ENCODE measurements at places on chromosomes 3 and 15. TPM values are rescaled to one million over a fixed set of nuclear protein-coding genes. Genes with fewer than 3 reads are reported as not detected.

GRCh38 chr3:132268956-132269355 lies 48.3 kb upstream of the ACP3 start:
- H3K27ac ChIP-seq = no peak overlapping the region
- H3K27me3 ChIP-seq = no peaks in the 10 kb centered on the region
- no peaks in the 10 kb centered on the region for H3K36me3 ChIP-seq
- no peaks in the 10 kb centered on the region for H3K4me1 ChIP-seq
- no peak overlapping the region for H3K4me3 ChIP-seq

- H3K4me3 ChIP-seq = no peak overlapping the region
- H3K27ac ChIP-seq = no peak overlapping the region
- H3K36me3 ChIP-seq = no peaks in the 10 kb centered on the region
- H3K27me3 ChIP-seq = no peaks in the 10 kb centered on the region
- DNase-seq = no peak
Measured at GRCh38 chr15:47824147-47824546, 106.8 kb downstream of the SEMA6D start.

DNA sequence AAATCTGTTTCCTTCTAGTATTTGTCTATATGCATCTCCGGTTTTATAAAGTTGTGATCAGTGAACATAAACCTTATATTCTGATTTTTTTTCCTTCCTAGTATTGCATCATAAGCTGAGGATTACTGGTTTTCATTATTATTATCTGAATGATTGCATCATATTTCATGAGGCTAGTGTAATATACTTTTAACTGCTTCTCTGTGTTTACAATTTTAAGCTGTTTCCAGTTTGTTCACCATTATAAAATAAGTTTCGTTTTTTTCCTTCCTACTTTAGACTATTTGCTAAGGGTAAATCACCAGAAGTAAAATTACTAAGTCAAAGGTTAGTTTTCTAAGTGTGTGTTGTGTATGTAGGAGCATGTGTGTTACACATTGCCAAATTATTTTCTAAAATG lies 20.2 kb downstream of the SEMA6D start:
- H3K27ac ChIP-seq = no peak overlapping the region
- peaks cover 41% of the 10 kb centered on the region for H3K4me1 ChIP-seq
- no peak overlapping the region for H3K4me3 ChIP-seq
- no peaks in the 10 kb centered on the region for H3K27me3 ChIP-seq
- no peak for DNase-seq

- no peak overlapping the region for H3K27ac ChIP-seq
- no peak for DNase-seq
- H3K4me1 ChIP-seq = no peaks in the 10 kb centered on the region
Measured at GRCh38 chr3:122235147-122235546, 51.7 kb downstream of the CASR start.

GRCh38 chr15:89149501-89150101 lies 61.3 kb downstream of the ABHD2 start:
- no peak for DNase-seq
- peaks cover 12% of the 10 kb centered on the region for H3K4me1 ChIP-seq
- no peaks in the 10 kb centered on the region for H3K27me3 ChIP-seq
- no peak overlapping the region for H3K4me3 ChIP-seq

The ROPN1 gene
- total RNA-seq = not detected

DNA sequence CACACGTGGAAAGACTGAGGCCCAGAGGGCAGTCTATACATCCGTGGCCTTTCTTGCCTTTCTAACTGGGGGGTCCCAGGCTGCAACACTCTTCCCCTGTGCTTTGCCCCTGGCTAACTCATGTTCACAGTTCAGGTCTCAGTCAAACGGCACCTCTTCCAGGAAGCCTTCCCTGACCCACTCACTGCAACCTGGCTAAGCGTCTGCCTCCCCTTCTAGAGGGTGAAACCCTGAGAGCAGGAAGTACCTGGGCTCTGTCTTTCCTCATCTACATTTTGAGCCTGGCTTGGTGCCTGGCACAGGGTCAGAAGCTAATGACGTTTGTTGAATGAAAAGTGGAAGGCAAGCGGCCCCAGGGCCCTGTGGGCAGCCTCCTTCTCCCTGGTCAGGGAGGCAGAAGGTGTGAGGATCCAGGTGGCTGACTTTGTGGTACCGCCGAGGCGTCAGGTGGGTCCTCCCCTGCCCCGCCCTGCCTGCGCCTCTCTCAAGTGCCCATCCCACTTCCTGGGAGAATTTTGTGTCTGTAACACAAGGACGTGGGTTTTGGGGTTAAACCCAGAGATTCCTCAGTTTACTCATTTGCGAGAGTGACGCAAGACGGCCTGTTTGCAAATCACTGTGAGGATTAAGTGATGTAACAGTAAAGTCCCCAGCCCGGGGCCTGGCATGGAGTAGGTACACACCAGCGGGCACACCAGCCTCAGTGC lies 32.1 kb downstream of the DNASE1L3 start:
- peaks cover 19% of the 10 kb centered on the region for H3K4me1 ChIP-seq
- H3K27me3 ChIP-seq = no peaks in the 10 kb centered on the region
- H3K27ac ChIP-seq = peak overlapping the region; percentile 87
- DNase-seq = no peak
- H3K4me3 ChIP-seq = peak overlapping the region; percentile 41

DNA sequence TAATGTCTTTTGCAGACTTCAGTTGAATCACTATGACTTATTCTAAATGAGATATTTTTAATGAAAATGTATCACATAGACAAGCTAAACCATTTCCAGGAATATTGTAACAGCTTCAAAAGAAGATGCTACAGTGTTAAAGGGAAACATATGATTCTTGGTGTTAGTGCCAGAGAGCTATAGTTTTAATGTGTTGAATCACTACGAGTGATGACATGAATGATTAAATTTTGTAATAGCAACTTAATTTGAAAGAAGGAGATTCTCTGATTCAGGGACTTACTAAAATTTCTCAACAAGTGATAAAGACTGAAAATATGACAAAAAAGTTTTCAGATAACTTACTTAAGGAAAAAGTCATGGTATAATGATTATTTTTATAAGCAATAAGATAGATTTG lies 267.3 kb upstream of the SLITRK3 start:
- H3K4me3 ChIP-seq = no peak overlapping the region
- no peaks in the 10 kb centered on the region for H3K36me3 ChIP-seq
- no peak for DNase-seq

GRCh38 chr15:65558997-65559760 lies 28.9 kb downstream of the HACD3 start:
- H3K4me1 ChIP-seq = no peaks in the 10 kb centered on the region
- DNase-seq = no peak

GRCh38 chr3:132346841-132347736 lies 29.9 kb downstream of the ACP3 start:
- H3K27me3 ChIP-seq = no peaks in the 10 kb centered on the region
- no peak for DNase-seq
- no peak overlapping the region for H3K4me3 ChIP-seq
- H3K4me1 ChIP-seq = no peaks in the 10 kb centered on the region
- no peak overlapping the region for H3K27ac ChIP-seq
